ENCODE measurements at places on chromosomes 2 and 18. TPM values are rescaled to one million over a fixed set of nuclear protein-coding genes. Genes with fewer than 3 reads are reported as not detected.

Gene OR6B2
- not detected for total RNA-seq

Gene DNER
- total RNA-seq, result 1.7 TPM

Gene LRRTM4
- total RNA-seq, result not detected

Gene SGO2
- 11.8 TPM for total RNA-seq

Gene EPHA4
- 24.6 TPM for total RNA-seq

Gene CHRND
- not detected for total RNA-seq

Gene COL5A2
- 717 TPM for total RNA-seq

Gene ABCB11
- not detected for total RNA-seq

Gene CLEC4F
- total RNA-seq, result not detected

Gene SPP2
- total RNA-seq, result not detected

All from articular chondrocyte of knee joint (primary cell).